Panc1 (cell line): ENCODE measurements at places on chromosomes 7 and 10.

GRCh38 chr7:90897961-90898469, 301.9 kb downstream of the CDK14 start:
- DNase-seq = no peak

GRCh38 chr7:147078312-147078711, 961.7 kb downstream of the CNTNAP2 start:
- no peak for DNase-seq

- no peak for DNase-seq
These were observed 1.2 kb upstream of the ZMIZ1 start for GRCh38 chr10:79067241-79068202.

DNA sequence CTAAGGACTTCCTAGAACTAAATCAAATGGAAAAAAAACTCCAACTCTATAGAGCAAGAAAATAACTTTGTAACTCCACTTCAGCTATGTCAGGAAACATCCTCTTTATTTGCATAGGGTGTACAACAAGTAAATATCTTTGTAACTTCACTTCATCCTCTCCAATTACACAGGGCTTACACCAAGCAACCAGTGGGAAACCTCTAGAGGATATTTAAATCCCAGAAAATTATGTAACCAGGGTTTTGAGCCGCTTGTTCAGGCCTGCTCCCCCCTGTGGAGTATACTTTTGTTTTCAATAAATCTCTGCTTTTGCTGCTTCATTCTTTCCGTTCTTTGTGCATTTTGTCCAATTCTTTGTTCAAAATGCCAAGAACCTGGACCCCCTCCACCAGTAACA, 22.2 kb downstream of the LIPJ start:
- no peak for DNase-seq

- DNase-seq = no peak
These were observed 88.1 kb upstream of the IGFBP3 start for GRCh38 chr7:46009211-46009610.

DNA sequence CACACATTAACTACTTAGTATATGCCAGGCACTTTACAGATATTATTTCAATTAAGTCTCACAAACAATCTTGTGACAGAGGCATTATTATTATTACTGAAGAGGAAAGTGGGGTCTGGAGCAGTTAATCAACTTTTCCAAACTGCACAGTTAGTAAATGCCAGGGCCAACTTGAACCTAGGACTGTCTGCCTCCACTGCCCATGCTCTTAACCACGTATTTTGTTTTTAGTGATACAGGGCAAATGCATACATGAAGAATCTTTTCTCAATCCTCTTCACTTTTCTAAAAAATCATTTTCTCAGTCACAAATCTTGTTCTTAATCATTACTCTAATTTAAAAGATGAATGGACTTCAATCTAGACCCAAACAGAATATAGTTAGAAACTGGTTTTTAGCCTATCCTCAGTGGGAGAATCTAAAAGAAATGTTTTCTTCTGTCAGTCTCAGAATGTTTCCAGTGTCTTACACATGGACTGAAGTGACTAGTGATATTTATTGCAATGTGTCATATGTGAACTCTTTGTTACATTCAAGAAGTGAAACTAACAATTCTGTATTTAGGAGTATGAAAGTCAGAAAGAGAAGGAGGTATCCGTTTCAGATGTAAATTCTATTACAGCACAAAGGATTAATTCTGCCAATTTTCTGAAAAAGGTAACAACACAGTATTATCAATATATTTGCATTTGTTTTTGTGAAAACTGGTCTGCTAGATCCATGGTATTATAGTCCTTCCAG, 55.5 kb upstream of the CCNJ start:
- no peak for DNase-seq

- DNase-seq = no peak
These were observed 635.3 kb downstream of the INHBA start for GRCh38 chr7:41067576-41067975.

GRCh38 chr10:5891009-5891408, 966 bp downstream of the FBH1 start:
- DNase-seq = no peak

- no peak for DNase-seq
These were observed 16.8 kb downstream of the SVOPL start for GRCh38 chr7:138684340-138684739.

GRCh38 chr7:79317728-79318127, 135.7 kb downstream of the MAGI2 start:
- peak; percentile 91 for DNase-seq

DNA sequence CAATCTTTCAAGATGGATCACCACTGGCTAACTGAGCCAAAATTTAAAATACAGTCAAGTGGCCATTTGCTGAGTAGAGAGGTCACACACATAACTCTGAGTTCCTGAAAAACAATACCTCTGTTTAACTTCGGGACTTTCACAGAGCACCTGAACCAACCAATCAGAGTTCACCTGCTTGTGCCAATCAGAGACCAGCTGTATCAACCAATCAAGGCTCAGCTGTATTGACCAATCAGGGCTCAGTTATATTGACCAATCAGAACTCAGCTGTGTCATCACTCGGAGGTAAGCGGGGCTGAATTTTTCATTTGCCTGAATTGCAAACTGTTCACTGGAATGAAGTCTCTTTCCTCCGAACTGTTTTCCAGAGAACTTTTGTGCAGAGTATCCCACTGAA, 10.0 kb upstream of the CPXM2 start:
- no peak for DNase-seq

GRCh38 chr10:11887381-11888227, 64.4 kb downstream of the PROSER2 start:
- no peak for DNase-seq

DNA sequence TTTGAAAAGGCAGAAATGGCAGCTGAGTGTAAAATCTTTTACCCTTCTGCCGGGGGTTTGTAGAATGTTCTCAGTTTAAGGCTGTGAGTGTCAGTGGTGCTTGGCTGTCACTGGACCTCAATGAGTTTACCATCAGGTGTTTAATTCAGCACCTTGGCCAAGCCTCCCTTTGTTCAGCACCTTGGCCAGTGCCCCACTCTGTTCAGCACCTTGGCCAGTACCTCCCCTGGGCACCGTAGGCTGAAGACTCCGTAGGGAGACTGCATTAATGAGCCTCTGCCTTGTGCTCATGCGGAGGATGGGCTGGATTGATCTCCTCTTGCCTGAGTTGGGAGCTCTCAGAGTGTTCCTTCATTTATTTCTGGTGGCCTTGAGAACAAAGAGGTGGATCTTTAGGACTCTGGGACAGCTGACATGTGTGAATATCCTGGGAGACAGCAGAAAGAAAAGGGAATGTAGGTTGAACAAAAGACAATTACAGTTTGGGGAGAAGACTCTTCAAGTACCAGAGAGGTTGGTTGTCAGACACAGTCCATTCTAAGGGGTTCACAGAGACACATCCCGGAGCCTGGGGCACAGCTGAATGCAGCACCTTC, 1.6 kb downstream of the FAM24A start:
- no peak for DNase-seq

GRCh38 chr10:33704214-33704830, 369.9 kb upstream of the NRP1 start:
- DNase-seq = no peak

DNA sequence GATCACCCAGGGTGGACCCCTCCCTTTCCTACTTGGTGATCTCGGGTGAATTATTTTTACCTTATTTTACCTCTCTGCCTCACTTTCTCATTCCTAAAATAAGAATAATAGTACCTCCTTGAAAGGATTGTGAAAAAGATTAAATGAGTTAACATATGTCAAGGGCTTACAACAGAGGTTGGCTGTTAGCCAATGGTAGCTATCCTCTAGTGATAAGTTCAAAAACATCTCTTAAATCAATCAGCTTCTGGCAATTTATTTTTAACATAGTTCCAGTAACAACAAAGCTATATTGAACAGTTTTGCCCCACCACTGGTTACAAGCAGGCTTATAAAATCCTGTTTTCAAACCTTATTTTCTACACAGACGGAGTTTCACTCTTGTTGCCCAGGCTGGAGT, 45.4 kb downstream of the TMEM168 start:
- DNase-seq = no peak

GRCh38 chr10:46024948-46025347, 5.5 kb downstream of the NCOA4 start:
- DNase-seq = no peak

DNA sequence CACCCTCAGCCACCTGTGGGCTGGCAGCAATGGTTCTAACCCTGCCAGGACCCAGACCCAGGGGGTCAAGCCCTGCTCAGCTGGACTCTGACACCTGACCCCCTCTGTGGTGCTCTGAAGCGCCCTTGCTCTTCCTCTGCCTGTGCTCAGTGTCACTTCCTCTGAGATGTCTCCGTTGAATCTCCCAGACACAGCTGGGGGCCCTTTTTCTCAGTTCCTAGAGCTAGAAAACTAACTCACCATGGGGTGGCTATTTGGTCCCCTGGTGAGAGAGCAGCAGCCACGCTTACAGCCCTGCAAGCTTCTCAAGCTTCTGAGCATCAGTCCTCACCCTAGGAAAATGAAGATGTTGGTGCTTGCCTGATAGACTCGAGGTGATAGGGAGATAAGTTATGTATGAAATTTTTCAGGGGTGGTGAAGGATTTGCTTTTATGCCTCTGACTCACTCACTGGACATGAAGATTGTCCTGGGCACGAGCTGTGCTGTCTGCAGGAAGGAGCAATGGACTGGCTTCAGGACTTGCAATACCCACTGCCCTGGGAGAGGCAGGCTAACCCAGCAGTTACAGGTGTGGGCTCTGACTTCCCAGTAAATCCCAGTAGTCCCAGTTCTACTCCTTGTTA, 29.6 kb downstream of the COL13A1 start:
- no peak for DNase-seq

GRCh38 chr10:78925275-78925674, 143.5 kb upstream of the ZMIZ1 start:
- DNase-seq = no peak

DNA sequence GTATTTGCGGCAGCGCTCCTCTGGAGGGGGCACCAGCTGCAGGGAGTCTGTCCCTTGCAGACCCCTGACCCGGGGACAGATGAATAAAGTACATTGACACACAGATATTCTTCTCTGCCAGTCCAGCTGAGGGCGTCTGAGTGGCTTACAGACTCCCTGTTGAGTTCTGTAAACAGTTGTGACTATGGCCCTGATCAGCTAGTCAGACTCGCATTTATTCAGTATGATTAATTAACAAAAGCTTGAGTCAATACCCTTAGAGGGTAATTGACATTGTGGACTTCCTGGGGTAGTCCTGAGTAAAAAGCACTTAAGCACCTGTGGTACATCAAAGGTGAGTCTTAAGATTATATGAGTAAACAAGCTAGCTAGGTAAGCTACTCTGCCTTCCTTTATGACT, 21.0 kb downstream of the ANKRD30A start:
- DNase-seq = no peak

GRCh38 chr7:36011588-36011965, 141.5 kb upstream of the EEPD1 start:
- DNase-seq = no peak

GRCh38 chr7:55533050-55533728, 39.1 kb downstream of the VOPP1 start:
- DNase-seq = no peak

GRCh38 chr10:50219646-50220045, 31.7 kb downstream of the ASAH2 start:
- DNase-seq = no peak

DNA sequence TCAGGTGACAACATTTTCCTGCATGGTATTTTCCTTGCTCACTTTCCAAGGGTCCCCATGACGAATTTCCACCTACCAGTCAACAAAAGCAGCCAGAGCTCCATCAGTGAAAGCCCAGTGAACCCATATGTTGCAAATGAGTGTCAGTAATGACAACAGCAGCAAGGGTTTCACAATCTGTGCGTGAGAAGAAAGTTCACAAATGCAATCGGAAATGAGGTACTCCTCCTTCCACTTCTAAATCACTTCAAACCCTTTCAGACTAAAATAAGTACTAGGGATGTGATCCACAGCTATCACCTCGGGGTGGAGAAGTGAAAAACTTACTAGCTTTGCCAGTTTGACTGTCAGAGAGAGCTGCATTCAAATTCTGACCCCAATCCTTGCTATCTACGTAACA, 55.6 kb upstream of the BET1 start:
- no peak for DNase-seq

- no peak for DNase-seq
These were observed 33.3 kb downstream of the CASP7 start for GRCh38 chr10:113712755-113713639.

DNA sequence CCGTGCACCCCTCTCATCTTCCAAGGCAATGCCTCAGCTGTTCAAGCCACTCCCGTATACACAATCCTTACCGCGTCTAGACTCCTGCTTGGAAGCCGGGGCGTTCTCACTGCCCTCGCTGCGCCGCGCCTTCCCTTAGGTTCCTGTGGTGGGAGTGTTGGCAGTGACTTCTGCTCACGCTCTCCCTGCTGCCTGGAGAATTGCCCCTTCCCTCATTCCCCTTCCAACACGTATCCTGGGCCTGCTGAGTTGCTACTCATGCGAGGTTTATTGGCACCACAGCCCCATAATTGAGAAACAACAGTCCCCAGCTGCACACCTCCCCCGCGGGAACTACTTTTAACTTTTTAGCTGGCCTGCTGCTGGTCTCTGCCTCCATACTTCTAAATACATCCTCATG, 31.9 kb downstream of the RBM17 start:
- no peak for DNase-seq

GRCh38 chr7:10773430-10773829, 200.2 kb upstream of the PHF14 start:
- DNase-seq = no peak

DNA sequence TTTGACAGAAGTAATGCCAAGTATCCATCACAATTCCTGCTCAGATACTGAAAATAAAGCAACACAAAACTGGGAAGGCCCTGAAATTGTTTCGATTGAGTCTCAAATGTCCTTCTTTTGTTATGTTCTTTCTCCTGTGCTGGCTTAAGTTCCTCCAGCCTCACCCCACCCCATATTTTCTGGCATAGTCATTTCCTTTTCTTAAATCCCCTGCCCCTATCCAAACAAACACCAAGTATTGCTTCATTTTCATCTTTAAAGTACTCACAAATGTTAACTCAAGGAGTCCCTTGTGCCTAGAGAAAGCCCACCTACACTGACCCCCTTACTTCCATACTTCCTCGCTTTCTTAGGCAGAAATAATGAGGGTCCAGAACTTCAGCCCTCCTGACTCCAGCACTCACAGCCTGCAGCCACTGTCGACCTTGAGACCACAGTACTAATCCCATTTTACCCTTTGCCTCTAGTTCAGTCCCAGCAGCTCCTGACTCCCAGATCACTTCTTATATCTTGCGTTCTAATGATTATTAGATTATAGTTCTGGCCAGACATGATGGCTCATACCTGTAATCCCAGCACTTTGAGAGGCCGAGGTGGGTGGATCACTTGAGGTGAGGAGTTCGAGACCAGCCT, 73.2 kb upstream of the ST8SIA6 start:
- peak; percentile 10 for DNase-seq

- DNase-seq = no peak
These were observed 30.9 kb downstream of the MRPS33 start for GRCh38 chr7:140983802-140984201.

DNA sequence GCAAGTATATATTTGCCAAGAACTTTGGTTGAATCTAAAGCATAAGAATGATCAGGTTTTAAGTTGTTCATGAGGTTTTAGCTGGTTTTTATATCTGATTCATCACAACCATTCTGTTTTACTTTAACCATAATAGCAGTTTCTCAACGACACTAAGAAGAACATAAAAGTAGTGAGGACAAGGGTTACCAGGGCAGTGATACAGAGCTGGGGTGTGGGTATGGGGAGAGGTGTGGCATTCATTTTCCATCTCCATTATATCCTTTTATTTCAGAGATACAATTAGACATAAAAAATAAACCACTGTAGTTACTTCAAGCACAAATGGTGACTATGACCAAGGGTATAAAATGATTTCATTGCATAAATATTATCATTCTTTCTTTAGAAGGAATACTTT, 149.8 kb upstream of the STEAP4 start:
- no peak for DNase-seq

- no peak for DNase-seq
These were observed 237.4 kb downstream of the ELMO1 start for GRCh38 chr7:37211097-37211880.
